Inflammatory macrophage (primary cell): ENCODE measurements at places on chromosomes 2 and 18.
A peak's percentile ranks its signal among the peaks of the same experiment; 100 is the strongest.

DNA sequence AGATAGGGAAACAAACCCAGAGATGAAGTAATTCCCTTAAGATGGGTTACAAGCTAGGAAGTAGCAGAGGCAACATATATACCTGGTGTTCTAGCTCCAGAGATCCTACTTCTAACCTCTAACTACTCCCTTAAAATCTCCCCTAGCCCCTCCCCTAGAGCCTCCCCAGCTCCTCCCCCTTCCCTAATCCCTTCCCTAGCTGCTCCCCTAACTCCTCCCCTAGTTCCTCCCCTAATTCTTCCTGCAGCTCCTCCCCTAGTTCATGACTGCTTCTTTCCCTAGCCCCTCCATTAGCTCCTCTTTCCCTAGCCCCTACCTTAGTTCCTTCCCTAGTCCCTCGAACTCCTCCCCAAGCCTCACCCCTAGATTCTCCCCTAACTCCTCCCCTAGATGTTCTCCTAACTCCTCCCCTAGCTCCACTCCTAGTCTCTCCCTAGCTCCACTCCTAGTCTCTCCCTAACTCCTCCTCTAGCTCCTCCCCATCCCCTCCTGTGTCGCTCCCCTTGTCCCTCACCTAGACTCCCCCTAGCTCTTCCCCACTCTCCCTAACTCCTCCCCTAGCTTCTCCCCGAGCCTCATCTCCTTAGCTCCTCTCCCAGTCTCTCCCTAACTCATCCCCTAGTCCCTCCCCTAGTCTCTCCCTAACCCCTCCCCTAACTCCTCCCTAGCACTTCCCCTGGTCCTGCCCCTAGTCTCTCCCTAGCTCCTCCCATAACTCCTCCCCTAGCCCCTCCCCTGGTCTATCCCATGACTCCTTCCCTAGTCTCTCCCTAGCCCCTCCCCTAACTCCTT lies 108.9 kb downstream of the CD226 start:
- no peak for DNase-seq

GRCh38 chr2:75074228-75074627 lies 115.8 kb downstream of the POLE4 start:
- no peak for DNase-seq

- DNase-seq = peak; percentile 43
Measured at GRCh38 chr2:135255208-135255607, 203.1 kb downstream of the RAB3GAP1 start.

GRCh38 chr2:230423851-230424458 lies 8.0 kb downstream of the SP100 start:
- no peak for DNase-seq

- DNase-seq = no peak
Measured at GRCh38 chr2:231370429-231370748, 25.1 kb upstream of the B3GNT7 start.

GRCh38 chr2:217846321-217846743 lies 156.5 kb downstream of the TNS1 start:
- DNase-seq = peak; percentile 78

DNA sequence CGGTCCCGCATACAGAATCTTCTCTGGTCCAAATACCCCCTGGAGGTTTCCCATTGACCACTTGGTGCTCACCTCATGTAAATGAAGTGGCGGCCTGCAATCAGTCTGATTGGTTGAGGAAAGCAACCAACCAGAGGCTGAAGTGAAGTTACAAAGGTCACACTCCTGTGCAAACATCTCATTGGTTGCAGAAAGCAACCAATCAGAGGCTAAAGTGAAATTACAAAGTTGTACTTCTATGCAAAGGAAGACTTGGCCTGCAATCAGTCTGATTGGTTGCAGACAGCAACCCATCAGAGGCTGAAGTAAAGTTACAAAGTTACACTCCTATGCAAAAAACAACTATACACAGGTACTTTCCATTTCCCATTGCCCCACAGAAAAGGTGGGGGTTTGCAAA lies 2.5 kb upstream of the SP100 start:
- no peak for DNase-seq

DNA sequence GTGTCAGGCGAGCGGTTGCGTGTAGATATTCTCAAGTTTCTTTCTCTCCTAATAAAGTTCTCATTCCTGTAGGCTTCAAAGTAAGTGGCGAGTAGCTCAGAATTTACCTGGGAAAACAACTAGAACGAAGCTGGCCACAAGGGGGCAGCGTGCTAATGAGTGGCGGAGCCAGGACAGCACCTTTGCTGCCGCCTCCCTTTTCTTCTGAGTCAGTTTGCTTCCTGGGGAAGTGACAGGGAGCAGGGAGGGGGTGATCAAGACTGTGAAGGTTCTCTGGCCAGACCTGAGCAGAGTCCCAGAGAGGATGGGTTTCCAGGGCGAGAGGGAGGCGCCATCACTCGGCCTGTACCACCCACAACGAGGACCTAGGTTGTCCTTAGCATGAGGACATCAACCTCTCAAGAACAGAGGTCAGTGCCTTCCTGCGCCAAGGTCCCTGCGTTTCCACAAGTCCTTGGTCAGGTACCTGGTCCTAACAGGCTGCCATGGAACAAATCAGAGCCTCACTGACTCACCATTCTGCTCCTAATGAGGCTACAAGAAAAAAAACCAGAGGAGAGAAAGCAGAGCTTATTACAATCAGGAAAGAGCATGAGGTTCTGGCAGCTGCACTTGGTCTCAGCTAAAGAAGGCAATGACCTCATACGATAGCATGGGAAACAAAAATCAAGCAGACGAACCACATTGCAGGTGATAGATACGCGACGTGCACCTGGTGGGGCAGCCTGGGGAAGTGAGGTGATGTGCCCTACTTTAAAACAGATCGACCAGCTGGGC lies 98.7 kb downstream of the PLB1 start:
- peak; percentile 77 for DNase-seq

DNA sequence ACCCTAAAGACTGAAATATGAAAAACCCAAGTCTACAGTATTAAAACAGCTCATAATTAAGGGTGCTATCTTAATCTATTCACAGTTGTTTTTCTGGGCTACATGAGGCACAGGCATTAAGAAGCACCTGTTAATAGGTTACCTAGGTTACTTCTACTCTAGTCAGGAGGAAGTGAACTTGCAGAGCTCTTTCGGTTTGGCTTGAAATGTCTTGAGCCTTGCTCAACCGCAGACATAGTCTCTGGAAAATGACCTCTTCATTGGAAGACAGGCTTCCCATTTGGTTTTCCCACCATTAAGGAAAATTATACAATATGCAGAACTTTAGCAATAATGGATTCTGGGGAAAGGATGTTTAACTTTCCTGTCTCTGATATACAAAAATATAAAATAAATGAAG lies 142.3 kb upstream of the KCNJ3 start:
- DNase-seq = no peak

DNA sequence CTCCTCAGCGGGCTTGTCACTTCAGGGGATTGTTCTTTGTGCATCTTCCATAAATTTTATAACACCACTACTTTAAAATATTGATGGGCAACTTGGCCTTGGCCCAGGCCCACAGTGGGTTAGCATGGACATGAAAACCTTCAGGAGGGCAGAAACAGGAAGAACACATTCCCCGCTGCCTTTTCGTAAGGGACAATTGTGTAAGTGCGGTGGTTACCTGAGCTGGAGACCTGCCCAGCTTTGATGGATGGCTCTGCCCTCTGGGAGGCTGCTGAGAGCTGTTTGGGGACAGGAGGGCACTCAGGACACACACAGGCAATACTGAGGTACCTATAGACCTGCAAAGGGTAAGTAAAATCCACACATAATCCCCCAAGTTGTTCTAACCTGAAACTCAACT lies 46.8 kb downstream of the FECH start:
- DNase-seq = no peak

DNA sequence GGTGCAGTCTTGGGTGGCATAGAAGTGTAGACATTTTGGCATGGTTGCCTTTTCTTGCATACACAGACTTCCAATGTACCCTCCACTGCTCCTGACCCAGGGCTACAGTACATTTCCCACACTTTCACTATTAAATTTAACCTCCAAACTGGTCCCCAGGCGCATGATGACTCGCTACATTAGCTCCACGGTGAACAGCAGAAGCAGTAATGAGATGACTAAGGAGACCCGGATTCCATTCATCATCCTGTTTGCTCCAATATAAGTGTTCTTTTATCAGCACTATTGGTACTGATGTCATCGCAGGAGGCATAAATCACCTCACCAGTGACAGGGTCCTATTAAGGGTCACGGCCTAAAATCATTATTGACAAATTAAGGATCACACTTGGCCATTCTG lies 316.5 kb downstream of the EN1 start:
- no peak for DNase-seq

DNA sequence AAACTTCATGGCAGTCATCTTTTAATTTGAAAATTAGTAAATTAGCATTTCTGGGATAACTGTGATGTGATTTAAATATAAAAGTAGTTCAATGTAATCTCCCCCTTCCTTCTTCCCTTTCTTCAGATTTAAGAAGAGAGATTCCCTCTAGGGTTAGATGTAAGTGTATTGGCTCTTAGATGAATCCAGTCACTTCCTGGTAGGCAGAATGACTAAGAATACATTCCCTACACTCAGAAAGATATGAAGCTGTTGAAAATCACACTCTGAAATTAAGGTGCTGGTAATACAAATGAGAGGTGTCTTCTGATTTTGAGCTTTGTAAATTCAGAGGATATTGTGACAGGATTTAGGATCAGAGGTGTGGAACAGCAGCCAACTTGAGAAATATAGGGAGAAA lies 71.6 kb downstream of the TDRD15 start:
- no peak for DNase-seq

DNA sequence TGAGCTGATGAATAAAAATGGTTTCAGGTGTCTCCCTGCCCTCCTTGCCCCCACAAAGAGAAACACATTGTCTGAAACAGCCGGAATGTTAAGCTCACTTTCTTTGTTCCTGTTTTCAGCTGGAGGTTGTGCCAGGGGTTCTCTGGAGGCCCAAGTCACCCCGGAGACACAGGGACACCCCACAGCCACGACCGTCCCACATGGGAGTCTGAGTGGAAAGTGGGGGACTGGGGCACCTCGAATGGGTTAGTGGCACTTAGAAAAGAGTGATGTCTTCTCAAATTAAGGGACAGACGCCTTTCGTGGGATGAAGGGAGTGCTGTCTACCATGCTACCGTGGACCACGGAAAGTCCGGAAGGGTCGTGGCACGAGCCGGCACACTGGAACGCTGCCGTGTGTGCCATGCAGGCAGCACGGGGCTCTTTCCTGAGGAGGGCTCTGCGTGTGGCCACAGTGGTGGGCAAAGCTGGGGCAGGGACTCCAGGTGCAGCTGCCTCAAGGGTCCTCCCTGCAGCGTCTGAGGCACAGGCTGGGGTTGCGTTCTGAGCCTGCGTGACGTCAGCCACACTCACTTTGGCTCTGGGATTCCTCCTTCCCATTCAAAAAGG lies 39.4 kb upstream of the CTDP1 start:
- no peak for DNase-seq

GRCh38 chr2:133675-134593 lies 87.6 kb upstream of the FAM110C start:
- no peak for DNase-seq
